ENCODE measurements at places on chromosomes 3 and 15.
A peak's percentile ranks its signal among the peaks of the same experiment; 100 is the strongest.

GRCh38 chr15:32701863-32702262 is 15.9 kb upstream of the GREM1 start:
- DNase-seq, result no peak

DNA sequence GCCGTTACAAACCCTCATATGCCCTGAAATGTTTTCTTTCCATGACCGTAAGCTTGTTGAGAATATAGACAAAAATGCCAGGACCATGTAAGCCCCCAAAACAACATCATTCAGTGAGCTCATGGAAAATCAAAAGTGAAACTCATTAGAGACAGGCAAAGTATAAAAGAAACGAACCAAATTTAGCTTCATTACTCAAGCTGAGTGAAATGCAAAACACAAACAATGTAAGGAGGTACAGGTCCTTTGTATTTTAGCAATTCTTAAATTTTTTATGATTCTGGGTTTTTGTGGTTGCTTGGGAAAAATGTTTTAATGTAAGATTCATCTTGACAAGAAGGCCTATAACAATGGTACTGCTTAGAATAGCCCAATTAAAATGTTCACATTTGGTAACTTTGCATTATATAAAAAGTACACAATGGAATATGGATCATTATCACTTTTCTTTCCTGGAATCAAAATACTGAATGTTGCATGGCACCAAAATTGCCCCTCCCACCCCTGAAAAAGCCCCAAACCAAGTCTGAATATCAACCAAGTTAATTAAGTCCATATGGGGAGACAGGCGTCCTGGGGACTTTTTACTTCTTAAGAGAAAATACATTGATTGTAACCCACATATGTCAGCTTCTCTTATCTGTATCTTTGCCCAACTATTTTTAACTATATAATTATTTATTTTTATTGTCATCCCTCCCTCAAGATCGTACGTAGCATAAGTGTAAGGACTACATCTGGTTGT is 247.7 kb upstream of the CDIN1 start:
- no peak for DNase-seq

DNA sequence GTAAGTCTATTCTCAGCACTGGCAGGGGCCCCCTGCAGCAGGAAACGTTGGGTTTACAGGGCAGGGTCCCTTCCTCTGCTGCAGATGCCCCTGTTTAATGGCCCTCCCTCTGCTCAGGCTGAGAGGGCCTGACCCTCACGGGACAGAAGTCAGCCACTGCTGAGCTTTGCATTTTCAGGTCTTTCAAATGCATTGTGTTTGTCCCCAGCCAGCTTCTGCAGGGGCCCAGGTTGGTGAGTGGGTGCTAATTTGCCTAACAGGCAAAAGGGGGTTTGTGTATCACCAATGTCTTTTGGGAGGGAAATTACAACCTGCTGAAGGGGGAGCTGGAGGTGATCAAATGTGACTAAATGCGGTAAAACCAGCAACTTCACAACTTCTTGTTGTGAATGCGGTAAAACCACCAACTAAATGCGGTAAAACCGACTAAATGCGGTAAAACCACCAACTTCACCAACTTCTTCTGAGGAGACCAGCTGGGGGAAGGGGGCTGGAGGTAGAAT is 44.8 kb upstream of the UBE2E1 start:
- DNase-seq, result no peak

DNA sequence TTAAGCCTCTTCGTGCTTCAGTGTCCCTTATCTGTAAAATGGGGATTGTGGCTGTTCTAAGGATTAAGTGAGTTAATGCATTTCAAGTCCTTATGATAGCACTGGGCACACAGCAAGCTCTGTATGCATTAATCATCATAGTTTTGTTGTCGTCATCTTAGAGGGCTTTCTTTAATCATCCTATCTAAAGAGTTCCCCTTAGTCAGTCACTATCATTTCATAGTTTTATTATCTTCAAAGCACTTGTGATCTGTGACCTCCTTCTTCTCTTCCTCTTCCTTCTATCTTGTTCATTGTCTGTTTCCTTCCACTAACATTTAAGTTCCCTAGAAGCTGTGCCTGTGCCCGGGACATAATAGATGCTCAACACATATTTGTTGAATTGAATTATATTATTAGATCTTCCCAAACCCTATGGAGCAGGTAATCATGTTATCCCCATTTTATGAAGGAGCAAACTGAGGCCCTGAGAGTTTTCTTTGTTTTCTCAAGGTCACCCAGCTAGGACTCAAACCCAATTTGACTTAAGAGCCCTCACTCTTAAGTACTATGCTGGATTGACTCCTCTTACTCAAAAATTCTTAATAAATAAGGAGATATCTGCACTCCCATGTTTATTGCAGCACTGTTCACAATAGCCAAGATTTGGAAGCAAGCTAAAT is 24.1 kb downstream of the DUOX2 start:
- no peak for DNase-seq

DNA sequence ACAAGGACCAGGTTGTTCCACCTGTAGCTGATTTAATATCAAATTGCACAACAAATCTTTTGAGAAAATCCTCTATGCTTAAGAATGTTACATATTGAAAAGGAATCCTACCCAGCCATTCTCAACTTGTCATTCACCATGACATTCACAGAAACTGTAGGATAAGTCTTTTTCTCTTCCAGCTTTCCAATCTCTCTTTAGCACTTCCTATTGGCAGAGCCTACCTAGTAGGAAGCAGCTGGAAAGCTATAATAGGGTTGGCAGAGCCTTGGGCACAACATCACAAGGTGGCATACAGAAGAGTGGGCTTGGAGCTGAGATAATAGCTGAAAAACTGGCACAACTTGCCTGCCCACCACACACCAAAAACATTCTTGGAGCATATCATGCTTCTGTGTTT is 67.3 kb upstream of the NUDT16 start:
- DNase-seq, result no peak

GRCh38 chr3:114839476-114839875 is 307.6 kb downstream of the ZBTB20 start:
- DNase-seq, result peak; percentile 11

DNA sequence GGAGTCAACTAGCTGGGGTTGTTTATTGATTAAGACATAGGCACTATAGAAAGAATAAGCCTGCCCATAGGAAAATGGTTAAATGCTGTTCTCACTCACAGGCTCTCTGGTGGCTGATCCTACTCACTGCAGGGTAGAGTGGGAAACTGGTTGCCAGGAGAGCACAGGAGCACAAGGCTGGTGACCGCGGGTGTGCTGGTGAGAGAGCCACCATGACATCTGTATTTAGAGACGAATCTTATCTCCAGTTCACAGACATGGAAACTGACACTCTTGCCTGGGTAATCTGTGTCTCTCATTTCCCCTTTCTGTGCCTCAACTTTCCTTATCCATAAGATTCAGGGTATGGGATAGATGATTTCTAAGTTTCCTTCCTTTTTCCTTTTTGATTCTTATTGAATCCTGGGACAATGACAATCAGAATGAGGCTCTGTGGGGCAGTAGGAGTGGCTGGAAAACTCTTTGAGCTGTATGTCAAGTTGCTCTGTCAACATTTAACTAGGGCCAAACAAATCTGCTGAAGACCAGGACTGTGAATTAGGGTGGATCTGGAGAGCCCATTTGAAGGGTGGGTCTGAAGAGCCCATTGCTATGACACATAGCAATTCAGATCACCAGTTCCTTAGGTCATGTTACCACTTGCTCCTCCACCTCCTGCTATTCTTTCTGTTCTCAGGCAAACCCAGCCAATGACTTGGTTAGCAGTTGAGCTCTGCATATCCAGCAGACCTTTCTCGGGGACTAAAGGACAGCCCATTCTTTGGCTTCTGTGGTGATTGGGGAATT is 286.1 kb upstream of the TBL1XR1 start:
- peak; percentile 69 for DNase-seq

GRCh38 chr3:104263477-104263876 is 1103.2 kb upstream of the ALCAM start:
- DNase-seq, result no peak

- no peak for DNase-seq
Observed at GRCh38 chr3:81378552-81379293, 382.7 kb downstream of the GBE1 start.
